Activated T-cell treated with anti-CD3 and anti-CD28 coated beads for 24 hours (primary cell): ENCODE measurements at places on chromosomes 13 and 19.

DNA sequence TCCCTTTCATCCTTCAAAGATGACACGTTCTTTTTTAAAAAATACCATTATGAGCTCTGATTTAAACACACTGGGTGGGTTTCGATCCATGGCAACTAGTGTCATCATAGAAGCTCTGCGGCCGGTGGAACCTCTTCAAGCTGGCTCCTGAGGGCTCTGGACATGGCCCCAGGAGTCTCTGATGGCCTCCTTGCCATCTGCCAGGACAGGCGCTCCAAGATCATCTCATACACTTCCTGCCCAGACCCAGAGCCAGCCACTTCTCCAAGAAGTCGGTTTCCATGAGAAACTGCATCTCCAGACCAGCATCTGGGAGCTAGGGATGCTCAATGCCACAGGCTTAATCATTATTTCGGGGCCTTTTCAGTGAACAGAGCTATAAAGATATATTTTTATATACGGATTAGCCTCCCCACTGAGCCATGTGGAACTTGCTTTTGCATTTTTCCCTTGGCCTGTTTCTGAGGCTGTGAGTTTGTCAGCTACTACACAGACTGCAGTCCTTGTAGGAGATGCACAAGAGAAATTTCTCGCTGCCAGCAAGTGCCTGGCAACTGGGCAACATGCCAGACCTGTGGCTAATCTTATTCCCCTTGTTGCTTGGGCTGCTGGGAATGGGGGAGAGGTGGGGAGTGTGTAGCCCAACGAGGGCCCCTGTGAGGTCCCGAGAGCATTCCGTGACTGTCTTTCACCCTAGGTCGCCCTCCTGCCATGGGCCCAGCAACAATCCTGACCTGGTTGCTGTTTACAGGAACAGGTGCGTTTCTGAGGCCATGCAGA, 15.9 kb downstream of the SUGP1 start:
- no peak for DNase-seq

DNA sequence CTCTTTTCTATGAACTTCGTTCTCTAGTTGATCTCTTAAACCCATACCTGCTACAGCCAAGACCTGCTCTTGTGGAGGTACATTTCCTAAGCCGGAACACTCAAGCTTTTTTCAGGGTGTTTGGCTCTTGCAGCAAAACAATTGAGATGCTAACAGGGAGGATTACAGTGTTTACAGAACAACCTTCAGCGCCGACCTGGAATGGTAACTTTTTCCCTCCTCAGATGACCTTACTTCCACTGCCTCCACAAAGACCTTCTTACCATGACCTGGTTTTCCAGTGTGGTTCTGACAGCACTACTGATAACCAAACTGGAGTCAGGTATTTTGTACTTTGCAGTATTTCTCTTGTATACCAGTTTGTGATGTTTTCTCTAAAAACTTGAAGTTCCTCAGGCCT, 506 bp downstream of the KCNRG start:
- no peak for DNase-seq

- DNase-seq: no peak
Measured at GRCh38 chr19:17981611-17982010, 14.7 kb downstream of the KCNN1 start.

DNA sequence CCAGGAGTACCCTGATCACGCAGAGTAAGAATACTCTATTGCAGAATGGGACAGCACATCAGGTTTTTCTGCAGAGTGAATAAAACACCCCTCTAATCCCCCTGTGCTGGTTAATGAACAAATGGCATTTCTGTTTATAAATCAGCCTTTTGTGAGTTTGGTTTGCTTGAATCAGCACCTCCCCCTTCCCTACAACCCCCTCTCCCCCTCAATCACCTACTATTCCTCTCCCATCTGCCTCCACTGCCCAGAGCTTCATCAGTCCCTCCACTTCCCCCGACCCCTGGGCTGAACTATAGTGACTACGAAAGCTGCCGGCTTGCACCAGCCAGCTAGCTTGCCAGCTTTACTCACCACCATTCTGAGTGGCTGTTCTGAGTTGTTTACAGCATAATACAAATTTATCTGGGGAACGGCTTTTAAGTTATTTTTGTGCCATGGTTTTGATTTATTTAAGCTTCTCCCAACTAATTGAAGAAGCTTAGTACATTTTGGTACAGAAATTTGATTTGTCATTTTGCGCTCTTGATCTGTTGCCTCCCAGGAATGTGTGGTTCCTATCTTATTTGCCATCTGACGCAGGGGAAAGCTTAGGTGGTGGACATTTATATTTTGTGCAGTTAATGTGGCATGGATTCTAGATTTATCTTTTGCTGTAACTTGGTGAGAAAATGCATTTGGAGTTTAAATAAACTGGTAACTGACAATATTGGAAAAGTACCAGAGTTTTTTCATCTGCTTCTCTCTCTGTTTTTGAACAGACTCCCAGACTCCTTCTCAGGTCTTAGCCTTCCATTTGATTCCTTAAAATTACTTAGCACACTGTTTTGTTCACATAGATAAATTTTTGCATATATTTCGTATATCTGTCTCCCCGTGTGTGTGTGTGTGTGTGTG, 41.7 kb upstream of the WDFY2 start:
- no peak for DNase-seq

DNA sequence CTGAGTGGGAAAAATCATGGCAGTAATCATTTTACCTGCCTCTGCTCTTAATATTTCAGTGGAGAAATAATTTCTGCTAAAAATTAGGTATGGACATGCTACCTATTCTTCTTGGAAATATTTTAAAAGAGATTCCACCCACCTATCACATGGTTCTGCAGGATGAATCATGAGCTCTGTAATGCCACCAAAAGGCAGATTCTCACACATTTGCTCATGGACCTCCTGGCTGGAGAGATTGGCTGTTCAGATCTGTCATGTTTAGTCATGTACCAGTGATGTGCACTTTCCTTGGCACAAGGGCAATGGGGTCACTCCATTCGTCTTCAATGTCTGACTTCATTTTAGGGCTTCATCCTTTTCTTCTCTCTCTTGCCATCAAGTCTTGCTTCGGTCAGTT, 101.8 kb upstream of the MBNL2 start:
- DNase-seq: no peak

- DNase-seq: no peak
Measured at GRCh38 chr19:51091895-51092873, 9.5 kb upstream of the KLK14 start.

GRCh38 chr19:32877977-32878745, 8.6 kb upstream of the SLC7A9 start:
- DNase-seq: no peak

DNA sequence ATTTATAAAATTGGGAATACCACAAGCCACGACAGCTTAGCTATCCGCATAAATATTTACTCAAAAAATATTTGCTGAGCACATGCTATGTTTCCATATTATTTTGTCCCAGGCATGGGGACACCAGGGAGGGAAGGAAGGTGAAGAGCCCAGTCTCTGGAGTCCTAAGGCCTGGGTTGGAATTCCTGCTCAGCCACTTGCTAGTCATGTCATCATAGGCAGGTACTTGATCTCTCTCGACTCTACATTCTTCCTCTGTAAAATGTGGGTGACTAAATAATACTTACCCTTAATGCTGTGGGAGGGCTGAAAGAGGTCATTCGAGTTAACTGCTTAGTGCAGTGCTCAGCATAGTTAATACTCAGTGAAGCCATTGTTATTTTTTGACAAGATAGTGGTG, 4.3 kb upstream of the RNASEH2B start:
- DNase-seq: no peak

GRCh38 chr13:38804536-38804935, 117.7 kb downstream of the FREM2 start:
- no peak for DNase-seq

DNA sequence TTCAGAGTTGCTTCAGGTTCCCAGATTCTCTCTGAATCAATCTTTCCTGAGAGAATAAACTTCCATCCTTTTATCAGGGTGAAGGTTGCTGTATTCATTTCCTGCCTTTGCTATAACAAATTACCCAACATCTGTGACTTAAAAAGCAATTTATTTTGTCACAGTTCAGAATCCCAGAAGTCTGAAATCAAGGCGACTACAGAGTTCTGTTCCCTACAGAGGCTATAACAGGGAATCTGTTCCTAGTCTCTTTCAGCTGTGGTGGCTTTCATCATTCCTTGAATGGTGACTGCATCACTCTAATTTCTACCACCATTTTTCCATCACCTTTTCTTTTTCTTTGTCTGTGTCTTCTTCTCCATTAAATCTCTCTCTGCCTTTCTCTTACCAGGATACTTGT, 459.3 kb upstream of the PRR20A start:
- DNase-seq: no peak

GRCh38 chr13:113443991-113444390, 9.3 kb downstream of the ADPRHL1 start:
- no peak for DNase-seq

- DNase-seq: no peak
Measured at GRCh38 chr19:55487924-55488687, at the start of gene SSC5D. Gene SSC5D (plus strand): TSS chr19:55488436. CDS start chr19:55488590, 154 bp downstream.
